ENCODE measurements at places on chromosomes 3 and 15. TPM values are rescaled to one million over a fixed set of nuclear protein-coding genes. Genes with fewer than 3 reads are reported as not detected.

- H3K36me3 ChIP-seq = peaks cover 3% of the 10 kb centered on the region
- H3K27me3 ChIP-seq = no peaks in the 10 kb centered on the region
- H3K4me1 ChIP-seq = no peaks in the 10 kb centered on the region
- no peak for DNase-seq
- no peak overlapping the region for H3K4me3 ChIP-seq
Observed at GRCh38 chr3:147890114-147890513, 480.9 kb downstream of the ZIC1 start.

DNA sequence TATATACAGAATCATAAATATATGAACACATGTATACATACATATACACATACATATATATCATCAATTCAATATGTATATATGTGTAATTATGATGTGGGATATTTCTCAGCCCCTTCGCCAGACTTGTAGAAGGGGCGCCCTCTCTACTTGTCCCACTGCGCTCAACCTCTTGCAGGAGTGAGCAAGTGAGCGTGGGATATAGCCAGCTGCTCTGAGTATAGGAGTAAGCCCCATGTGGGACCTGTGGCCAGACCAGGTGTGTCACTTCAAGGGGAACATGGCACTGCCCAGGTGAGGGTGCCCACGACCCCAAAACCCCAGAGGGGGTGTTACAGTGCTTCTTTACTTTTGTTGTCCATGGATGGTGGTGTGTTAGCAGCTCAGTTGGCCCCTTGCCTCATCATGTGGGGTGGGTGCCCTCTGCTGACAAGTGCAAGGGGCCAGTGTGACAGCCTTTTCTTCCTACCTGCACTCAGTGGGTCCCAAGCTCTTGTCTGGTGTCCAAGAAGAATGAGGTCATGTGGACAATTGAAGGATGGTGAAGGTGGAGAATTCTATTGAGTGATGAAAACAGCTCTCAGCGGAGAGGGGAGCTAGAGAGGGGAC, 304.1 kb downstream of the UNC13C start:
- H3K36me3 ChIP-seq = no peaks in the 10 kb centered on the region
- no peaks in the 10 kb centered on the region for H3K27me3 ChIP-seq
- no peak for DNase-seq
- no peak overlapping the region for H3K27ac ChIP-seq
- H3K4me3 ChIP-seq = no peak overlapping the region

- H3K4me1 ChIP-seq = no peaks in the 10 kb centered on the region
- DNase-seq = no peak
- H3K4me3 ChIP-seq = no peak overlapping the region
- no peak overlapping the region for H3K27ac ChIP-seq
Observed at GRCh38 chr3:149586871-149587270, 71.0 kb downstream of the WWTR1 start.

DNA sequence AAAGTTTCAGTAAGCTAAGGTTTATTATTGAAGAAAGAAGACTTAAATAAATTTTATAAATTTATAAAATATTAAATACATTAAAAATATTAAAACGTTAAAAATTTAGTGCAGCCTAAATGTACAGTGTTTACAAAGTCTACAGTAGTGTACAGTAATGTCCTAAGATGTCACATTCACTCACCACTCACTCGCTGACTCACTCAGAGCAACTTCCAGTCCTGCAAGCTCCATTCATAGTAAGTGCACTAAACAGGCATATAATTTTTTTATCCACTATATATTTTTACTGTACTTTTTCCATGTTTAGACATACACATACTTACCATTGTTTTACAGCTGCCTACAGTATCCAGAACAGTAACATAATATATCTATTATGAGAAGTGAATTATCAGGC, 51.5 kb downstream of the TJP1 start:
- no peak for DNase-seq
- H3K27me3 ChIP-seq = peaks cover 3% of the 10 kb centered on the region
- no peaks in the 10 kb centered on the region for H3K4me1 ChIP-seq
- no peak overlapping the region for H3K4me3 ChIP-seq
- no peaks in the 10 kb centered on the region for H3K36me3 ChIP-seq

- H3K27ac ChIP-seq = no peak overlapping the region
- no peaks in the 10 kb centered on the region for H3K36me3 ChIP-seq
- H3K4me1 ChIP-seq = peaks cover 5% of the 10 kb centered on the region
Observed at GRCh38 chr3:101984356-101984755, 135.0 kb downstream of the NFKBIZ start.

- H3K27ac ChIP-seq = no peak overlapping the region
- DNase-seq = no peak
- H3K4me3 ChIP-seq = no peak overlapping the region
- H3K4me1 ChIP-seq = peaks cover 14% of the 10 kb centered on the region
Observed at GRCh38 chr3:197430934-197431333, 124.8 kb downstream of the BDH1 start.

GRCh38 chr3:57787867-57788623, 31.9 kb downstream of the SLMAP start:
- no peaks in the 10 kb centered on the region for H3K27me3 ChIP-seq
- no peak overlapping the region for H3K27ac ChIP-seq
- H3K4me3 ChIP-seq = no peak overlapping the region
- DNase-seq = no peak
- H3K4me1 ChIP-seq = peaks cover 38% of the 10 kb centered on the region
- H3K36me3 ChIP-seq = no peaks in the 10 kb centered on the region

DNA sequence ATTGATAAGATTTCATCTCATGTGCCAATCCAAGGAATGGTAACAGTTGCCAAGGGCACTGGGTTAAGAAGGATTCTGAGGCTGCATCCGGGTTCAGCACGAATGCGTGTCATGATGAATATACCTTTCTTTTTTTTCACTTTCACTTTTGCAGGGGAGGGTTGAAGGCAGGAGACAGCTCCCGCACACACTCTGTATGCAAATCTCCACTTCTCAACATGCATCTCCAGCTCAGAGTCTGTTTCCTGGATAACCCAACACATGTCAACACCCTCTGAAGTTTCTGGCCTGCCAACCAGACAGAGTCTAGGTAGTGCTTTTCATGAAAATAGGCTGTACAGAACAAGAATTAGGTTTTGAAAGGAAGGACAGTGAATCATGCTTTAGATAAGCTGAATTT, 21.6 kb downstream of the B4GALT4 start:
- DNase-seq = no peak
- H3K4me3 ChIP-seq = peak overlapping the region; percentile 66
- peaks cover 30% of the 10 kb centered on the region for H3K36me3 ChIP-seq
- H3K27ac ChIP-seq = peak overlapping the region; percentile 87

DNA sequence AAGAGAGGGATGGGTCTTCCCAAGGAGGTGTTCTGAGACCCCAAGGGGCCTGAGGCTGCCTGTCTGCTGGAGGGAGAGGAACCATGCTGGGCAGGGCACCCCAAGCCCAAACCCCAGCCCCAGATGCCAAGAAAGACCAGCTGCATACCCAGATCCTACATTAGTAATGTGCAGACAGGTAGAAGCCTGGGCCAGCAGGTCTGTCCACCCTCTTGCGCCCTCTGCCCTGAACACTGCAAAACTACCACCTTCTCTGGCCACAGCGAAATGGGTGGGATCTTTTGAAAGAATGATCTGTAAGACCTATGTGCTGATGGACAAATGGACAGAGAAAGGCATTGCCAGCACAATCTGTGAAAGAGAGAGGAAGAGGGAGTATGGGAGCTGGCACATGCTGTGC, 283.2 kb downstream of the EPHB1 start:
- H3K36me3 ChIP-seq = no peaks in the 10 kb centered on the region
- no peaks in the 10 kb centered on the region for H3K4me1 ChIP-seq
- no peaks in the 10 kb centered on the region for H3K27me3 ChIP-seq
- no peak overlapping the region for H3K4me3 ChIP-seq
- no peak for DNase-seq

GRCh38 chr15:25694823-25695312, 168.3 kb downstream of the ATP10A start:
- H3K4me3 ChIP-seq = no peak overlapping the region
- H3K27me3 ChIP-seq = no peaks in the 10 kb centered on the region
- no peak for DNase-seq
- no peak overlapping the region for H3K27ac ChIP-seq
- no peaks in the 10 kb centered on the region for H3K4me1 ChIP-seq

DNA sequence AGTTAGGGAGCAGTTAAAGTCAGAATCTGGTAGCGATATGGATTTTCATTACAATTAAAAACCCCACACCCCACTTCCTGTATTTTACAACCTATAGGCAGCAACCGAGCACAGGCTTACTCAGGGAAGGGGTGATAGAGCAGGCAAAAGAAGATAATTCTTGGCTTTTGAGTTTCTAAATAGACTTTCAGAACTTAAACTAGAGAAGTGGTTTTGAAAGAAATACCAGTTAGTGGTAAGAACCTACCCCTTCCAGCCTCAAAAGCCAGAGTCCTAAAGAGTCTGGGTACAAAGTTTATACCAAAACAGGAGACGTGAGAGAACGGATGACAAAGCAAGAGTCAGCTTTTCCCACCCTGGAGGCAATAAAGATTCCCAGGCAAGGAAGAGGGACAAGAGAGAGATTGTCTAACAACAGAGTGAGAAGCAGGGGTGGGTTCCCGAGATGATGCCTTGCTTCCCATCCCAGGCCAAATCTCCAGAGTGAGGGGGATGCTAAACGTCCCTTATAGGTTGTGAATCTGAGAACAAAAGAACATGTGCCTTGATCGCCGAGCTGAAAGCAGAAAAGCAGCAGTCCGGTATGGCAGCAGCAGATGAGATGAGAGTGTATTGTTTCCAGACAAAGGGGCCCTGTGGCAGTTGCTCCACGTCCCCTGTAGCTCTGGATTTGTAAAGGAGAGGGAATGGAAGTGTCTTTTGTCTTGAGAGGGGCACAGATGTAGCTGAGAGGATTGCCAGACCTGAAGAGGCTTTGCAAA, 36.8 kb downstream of the KLHL6 start:
- no peak for DNase-seq
- H3K4me1 ChIP-seq = peaks cover 48% of the 10 kb centered on the region
- peaks cover 2% of the 10 kb centered on the region for H3K27me3 ChIP-seq
- peaks cover 22% of the 10 kb centered on the region for H3K36me3 ChIP-seq
- peak overlapping the region; percentile 80 for H3K27ac ChIP-seq

- H3K27ac ChIP-seq = peak overlapping the region; percentile 13
- DNase-seq = no peak
- peaks cover 19% of the 10 kb centered on the region for H3K36me3 ChIP-seq
Observed at GRCh38 chr3:17322106-17322793, 420.2 kb downstream of the TBC1D5 start.

GRCh38 chr3:105783631-105784030, 85.2 kb downstream of the CBLB start:
- H3K27ac ChIP-seq = peak overlapping the region; percentile 43
- peaks cover 62% of the 10 kb centered on the region for H3K4me1 ChIP-seq
- no peaks in the 10 kb centered on the region for H3K27me3 ChIP-seq
- no peak overlapping the region for H3K4me3 ChIP-seq
- no peak for DNase-seq
- peaks cover 4% of the 10 kb centered on the region for H3K36me3 ChIP-seq

GRCh38 chr3:61961900-61962299, 400.5 kb downstream of the PTPRG start:
- no peak overlapping the region for H3K27ac ChIP-seq
- no peak for DNase-seq
- no peak overlapping the region for H3K4me3 ChIP-seq
- H3K27me3 ChIP-seq = no peaks in the 10 kb centered on the region
- no peaks in the 10 kb centered on the region for H3K4me1 ChIP-seq
- H3K36me3 ChIP-seq = no peaks in the 10 kb centered on the region

DNA sequence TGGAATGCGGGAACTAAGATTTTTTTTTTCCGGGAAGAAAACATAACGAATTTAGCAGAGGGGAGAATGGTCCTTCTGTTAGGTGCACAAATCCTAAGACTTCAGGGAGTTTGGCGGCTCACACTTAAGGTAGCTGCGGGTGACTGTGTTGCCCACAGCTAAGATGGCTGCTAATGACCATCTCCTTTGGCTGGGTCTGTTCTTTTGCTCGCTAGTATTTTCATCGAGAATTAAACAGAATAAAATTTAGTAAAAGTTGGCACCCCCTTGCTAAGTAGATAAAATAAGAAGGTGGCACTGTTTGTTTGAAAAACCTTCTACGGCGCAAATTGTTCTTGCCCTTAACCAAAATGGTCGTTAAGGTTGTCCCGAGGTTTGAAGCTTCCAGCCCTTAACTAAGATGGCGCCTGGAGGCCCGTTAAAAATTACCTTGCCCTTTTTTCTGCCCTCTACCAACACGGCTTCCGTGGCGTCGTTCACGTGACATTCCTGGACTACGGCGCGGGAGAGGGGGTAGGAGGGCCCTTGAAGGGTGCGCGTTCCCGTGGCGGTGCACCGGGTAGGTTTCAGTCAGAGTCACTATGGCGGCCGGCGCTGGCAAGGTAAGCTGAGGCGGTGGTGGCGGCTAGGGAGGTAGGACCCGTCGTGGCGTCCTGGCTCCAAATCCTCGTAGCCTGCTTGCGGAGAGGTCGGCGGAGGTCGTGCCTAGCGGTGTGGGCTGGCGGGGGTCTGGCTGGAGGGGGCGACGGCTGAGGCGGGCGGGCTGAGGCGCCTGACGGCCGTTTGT, at the start of gene SLMAP:
TSS of gene SLMAP (plus strand) at position 569 of the 787 bp plus-strand sequence. CDS start 1,343 bp downstream, outside the sequence.
- peaks cover 47% of the 10 kb centered on the region for H3K4me1 ChIP-seq
- DNase-seq = peak; percentile 92
- no peaks in the 10 kb centered on the region for H3K36me3 ChIP-seq
- no peaks in the 10 kb centered on the region for H3K27me3 ChIP-seq
- peak within 1 kb of the TSS; percentile 96 for H3K27ac ChIP-seq

GRCh38 chr15:81454024-81454423, 80.0 kb upstream of the TMC3 start:
- no peak overlapping the region for H3K4me3 ChIP-seq
- no peak overlapping the region for H3K27ac ChIP-seq
- no peak for DNase-seq
- peaks cover 5% of the 10 kb centered on the region for H3K4me1 ChIP-seq
- H3K27me3 ChIP-seq = peaks cover 8% of the 10 kb centered on the region
- no peaks in the 10 kb centered on the region for H3K36me3 ChIP-seq

DNA sequence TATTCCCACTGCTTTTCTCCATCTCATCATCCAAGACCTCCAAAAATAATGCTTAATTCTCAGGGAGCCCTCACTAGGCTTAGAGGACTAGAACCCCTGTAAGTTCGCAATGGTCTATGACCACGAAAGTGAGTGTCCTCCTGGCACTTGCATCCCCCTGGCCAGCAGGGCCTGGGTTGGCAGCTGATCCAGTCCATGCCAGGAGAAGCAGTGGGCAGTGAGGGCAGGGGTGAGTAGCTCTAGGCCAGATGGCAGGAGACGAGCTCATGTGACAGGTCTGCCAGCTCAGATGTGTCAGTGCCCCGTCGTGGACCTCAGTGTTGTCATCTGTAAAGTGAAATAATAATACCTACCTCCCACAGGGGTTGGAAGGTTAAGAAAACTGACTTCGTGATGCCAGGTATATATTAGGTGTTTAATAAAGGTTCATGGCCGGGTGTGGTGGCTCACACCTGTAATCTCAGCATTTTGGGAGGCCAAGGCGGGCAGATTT, 11.1 kb downstream of the GP5 start:
- H3K4me1 ChIP-seq = no peaks in the 10 kb centered on the region
- H3K4me3 ChIP-seq = no peak overlapping the region
- peaks cover 6% of the 10 kb centered on the region for H3K27me3 ChIP-seq
- no peak for DNase-seq

GRCh38 chr3:176765382-176765900, 431.8 kb downstream of the TBL1XR1 start:
- H3K36me3 ChIP-seq = no peaks in the 10 kb centered on the region
- no peak overlapping the region for H3K4me3 ChIP-seq
- no peak for DNase-seq
- H3K27me3 ChIP-seq = no peaks in the 10 kb centered on the region
- H3K27ac ChIP-seq = no peak overlapping the region

KNSTRN gene
- polyA plus RNA-seq = 2.8 TPM

IL12A gene
- polyA plus RNA-seq = 0.27 TPM

ATP13A3 gene
- 7.3 TPM for polyA plus RNA-seq

DPPA2 gene
- polyA plus RNA-seq = not detected

SIDT1 gene
- polyA plus RNA-seq = 33.2 TPM

GPR87 gene
- polyA plus RNA-seq = not detected

SPATA12 gene
- polyA plus RNA-seq = not detected

CTXND1 gene
- not detected for polyA plus RNA-seq

PLSCR2 gene
- not detected for polyA plus RNA-seq
